ENCODE measurements at places on chromosomes 11 and 22.

DNA sequence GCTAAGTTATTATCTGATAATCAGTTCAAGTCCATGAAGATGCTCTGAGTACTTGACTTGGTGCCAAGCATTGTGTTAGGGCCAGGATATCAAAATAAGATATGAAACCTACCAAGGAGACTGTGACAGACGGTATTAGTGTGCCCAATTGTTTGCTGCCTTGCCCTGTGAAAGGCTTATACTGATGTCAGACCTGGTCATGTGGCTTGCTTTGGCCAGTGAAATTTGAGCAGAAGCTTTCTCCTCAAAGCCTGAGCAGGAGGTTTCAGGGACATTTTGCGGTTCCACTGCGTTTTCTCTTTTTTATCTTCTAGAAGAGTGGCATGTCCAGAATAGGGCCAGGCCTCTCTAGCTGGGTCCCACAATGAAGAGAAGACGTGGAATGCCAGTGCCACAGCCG lies 15.8 kb upstream of the PKNOX2 start:
- no peak for DNase-seq

DNA sequence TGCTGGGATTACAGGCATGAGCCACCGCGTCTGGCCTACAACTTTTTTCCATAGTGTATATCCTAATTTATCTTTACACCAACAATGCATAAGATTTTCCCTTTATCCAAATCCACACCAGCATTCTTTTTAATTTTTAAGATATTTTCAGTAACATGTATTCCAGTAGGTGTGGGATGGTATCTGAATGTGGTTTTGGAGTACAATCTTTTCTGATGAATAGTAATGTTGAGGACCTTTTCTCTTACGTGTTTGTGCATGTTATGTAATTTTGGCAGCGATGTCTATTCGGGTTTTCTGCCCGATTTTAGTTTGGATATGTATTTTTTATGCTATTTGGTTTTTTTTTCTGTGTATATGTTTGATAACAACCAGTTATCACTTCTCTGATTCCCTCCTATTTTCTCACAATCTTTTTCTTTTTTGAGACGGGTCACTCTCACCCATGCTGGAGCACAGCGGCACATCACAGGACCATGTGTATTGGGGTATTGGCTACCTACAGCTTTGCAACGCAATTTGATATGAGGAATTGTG lies 114.6 kb upstream of the GRK3 start:
- DNase-seq, result no peak

- no peak for DNase-seq
Measured at GRCh38 chr11:44942029-44942955, 8.4 kb downstream of the TP53I11 start.

GRCh38 chr11:115199481-115200069 lies 304.6 kb downstream of the CADM1 start:
- no peak for DNase-seq

- DNase-seq, result no peak
Measured at GRCh38 chr11:121349790-121350189, 57.2 kb downstream of the SC5D start.

DNA sequence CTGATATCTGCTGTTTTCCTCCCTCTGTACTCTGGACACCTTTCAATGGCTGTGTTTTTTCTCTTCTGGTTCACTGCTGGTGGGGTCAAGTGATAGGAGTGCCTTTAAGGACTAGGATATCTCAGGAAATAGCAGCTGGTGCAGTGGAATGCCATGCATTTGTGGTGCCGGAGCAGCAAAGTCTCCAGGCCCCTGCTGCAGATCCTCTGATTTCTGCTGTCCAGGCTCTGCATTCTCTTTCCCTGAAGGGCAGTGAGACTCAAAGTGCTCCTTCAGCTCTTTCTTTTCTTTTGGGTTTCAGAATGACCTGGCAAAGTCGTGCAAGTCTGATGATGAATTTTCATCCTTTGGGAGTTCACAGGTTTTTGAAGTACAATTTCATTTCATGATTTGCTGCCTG lies 774.3 kb downstream of the FAM181B start:
- no peak for DNase-seq

- DNase-seq, result no peak
Measured at GRCh38 chr11:70397336-70397982, 870 bp upstream of the CTTN start.

All from AG09319 (cell line).